ENCODE measurements at places on chromosomes 5 and 9.

DNA sequence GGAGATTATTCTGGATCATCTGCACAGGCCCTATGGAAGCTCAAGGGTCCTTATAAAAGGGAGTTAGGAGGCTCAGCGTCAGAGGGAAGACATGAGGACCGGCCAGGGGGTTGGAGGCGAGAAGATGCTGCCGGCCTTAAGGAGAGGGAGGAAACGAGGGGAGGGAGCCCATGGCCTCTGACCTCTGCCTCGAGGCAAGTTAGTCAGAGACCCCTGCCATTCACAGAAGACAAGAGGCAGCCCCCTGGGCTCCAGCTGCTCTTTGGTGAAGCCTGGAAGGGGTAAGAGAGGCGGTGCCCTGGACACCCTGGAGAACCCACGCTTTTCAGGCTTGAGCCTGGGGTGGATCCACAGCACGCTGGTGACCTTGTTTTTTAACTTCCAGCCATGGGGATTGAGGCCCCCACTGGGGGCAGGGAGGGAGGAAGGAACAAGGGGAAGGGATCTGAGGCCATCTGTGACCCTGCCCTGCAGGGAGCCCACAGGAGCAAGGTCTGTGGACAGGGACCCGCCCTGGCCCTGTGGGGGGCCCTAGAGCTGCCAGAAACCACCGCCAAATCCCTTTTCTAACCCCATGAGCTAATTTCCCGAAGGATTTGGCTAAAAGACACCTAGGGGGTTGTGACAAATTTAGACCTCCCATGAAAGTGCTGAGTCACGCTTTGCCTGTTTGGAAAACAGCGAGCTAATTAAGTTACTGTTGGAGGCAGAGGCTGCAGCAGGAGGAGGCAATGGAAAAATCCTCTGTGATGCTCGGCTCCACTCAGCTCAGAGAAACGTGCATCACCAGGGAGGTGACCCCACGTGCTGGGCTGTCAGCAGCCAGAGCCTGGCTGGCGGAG lies 49.7 kb downstream of the OLFM1 start:
- DNase-seq = peak; percentile 77

DNA sequence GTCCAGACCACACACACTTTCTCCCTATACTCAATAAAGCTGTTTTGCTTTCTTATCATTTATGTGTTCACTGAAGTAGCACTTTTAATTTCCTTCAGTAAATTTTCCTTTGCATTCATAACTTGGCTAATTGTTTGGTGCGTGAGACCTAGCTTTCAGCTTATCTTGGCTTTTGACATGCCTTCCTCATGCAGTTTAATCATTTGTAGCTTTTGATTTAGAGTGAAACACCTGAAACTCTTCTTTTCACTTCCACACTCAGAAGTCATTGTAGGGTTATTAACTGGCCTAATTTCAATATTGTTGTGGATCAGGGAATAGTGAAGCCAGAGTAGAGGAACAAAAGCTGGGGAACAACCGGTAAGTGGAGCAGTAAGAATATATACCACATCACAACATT lies 114.7 kb downstream of the ST8SIA4 start:
- DNase-seq = no peak

DNA sequence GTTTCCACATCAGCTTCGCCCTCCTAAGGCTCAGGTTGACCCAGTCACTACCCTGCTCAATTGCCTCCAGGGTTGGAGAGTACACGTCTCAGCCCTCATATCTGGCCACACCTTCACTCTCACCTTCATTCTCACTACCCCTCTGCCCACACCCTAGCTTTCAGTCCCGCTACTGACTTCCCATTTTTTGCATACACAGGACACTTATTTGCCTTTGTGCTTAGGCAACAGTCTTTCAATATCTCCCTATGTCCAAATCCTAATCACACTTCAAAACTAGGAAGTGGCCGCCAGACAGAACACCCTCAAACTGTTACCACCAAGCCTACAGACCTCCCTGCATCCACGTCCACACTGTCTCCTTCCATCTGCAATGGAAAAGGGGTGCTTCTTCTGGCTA lies 10.9 kb downstream of the MCTP1 start:
- DNase-seq = no peak

DNA sequence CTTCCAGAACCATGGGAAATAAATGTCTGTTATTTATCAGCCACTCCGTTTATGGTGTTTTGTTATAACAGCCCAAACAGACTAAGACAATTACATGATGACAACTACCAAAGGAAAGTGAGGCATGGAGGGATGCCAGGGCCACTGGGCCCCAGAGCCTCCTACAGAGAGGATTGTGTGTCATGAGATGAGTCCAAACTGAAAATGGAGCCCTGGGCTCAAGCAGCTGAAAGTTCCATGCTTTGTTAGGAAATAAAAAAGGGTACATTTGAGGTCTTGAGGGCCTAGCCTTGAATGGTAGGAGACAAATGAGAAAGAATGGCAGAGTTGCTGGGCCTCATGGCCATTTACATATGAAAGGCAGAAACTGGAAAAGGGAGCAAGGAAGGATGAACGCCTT lies 586.5 kb downstream of the CETN3 start:
- no peak for DNase-seq

DNA sequence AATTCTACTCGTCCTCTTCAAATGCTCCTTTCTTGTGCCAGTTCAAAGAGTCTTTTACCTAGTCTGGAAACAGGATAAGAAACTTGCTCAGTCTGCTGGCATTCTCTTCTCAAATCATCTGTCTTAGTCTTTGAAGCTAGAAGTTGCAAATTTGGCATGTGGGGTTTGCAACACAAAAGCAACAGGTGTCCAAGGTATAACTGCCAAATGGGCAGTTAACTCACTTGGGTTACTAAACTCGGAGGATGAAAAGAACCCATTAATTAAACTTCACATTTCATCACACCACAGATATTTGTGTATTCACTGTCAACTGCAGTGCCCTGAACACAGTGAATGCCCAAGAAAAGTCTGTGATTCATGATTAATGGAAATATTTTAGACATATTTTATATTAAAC lies 108.0 kb upstream of the TARS1 start:
- DNase-seq = no peak

- no peak for DNase-seq
Measured at GRCh38 chr5:16857635-16858034, 78.5 kb downstream of the MYO10 start.

GRCh38 chr5:60594715-60595477 lies 105.1 kb downstream of the DEPDC1B start:
- no peak for DNase-seq

DNA sequence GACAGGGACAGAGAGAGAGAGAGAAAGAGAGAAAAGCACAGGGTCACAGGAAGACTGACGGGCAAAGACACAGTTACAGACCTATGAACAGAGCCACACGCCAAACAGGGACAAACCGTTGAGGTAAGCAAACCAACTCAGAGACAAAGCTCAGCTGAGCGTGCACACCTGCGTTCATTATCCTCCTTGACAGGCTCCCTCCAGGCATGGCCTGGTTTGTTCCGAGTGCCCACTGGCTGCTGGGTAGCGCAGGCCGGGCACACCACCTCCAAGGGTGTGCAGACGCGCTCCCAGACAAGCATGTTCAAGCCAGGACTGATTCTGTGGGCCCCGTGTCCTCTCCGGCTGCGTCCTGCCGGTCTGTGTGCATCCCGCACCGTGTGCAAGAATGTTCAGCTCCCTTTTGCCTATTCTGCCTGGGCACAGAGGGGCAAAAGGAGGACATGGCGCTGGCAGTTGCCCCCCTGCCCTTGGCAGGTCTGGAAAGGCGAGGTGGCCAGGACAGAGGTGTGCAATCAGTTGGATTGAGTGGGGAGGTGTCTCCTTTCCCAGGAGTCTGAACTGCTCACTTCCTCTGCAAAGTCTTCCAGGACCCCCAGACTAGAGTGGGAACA lies 467 bp upstream of the SMIM32 start:
- DNase-seq = no peak

GRCh38 chr9:129838707-129839259 lies 3.5 kb downstream of the USP20 start:
- no peak for DNase-seq

DNA sequence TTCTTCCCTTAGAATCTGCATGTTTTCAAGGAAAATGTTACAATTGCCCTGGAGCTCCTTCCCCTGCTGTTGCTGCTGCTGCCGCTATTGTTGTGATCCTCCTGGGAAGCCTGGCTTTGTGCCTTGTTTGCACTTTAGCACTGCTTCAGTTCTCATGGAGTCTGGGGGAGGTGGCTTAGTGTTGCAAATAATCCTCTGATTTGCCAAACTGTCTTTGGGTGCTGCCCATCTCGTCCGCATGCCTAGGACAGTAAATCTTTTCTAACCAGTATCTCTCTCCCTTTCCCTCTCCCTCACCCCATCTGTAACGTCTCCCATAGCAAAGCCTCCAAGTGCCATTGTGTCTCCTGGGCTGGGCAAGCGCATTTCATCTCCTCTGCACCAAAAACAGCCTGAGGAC lies 30.3 kb downstream of the FAM240B start:
- DNase-seq = peak; percentile 53

DNA sequence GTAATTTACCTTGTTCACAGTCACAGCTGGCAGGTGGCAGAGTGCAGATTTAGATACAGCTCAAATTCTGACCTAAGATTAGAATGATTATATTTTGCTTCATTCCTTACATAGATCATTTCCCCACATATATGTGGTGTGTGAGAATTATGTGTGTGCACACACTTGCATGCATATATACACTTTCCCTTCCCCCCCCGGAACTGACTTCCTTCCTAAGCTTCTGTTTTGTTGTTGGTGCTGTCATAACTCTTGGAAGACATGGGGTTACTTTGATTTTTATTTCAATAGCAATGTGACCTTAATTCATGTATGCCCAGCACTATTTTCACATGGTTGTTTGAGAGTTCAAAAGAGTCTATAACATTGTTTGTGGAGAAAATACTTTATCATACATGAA lies 112.8 kb downstream of the CMYA5 start:
- DNase-seq = no peak

DNA sequence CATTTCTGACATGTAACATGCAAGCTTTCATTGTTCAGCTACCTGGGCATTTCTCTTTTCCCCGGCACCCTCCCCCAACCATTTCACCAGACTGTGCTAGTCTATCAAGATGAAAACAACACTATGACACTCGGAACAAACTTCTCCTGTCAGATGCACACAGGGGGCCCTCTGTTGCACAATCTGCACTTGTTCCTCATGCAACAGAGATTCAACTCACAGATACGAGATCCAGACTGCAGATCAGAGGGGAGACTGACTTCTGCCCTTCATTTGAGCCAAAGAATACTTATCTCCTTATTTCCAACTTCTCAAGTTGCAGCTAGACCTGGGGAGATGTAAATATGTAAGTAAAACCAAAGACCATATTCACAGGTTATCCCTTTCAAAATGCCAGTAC lies 15.7 kb upstream of the FST start:
- no peak for DNase-seq

DNA sequence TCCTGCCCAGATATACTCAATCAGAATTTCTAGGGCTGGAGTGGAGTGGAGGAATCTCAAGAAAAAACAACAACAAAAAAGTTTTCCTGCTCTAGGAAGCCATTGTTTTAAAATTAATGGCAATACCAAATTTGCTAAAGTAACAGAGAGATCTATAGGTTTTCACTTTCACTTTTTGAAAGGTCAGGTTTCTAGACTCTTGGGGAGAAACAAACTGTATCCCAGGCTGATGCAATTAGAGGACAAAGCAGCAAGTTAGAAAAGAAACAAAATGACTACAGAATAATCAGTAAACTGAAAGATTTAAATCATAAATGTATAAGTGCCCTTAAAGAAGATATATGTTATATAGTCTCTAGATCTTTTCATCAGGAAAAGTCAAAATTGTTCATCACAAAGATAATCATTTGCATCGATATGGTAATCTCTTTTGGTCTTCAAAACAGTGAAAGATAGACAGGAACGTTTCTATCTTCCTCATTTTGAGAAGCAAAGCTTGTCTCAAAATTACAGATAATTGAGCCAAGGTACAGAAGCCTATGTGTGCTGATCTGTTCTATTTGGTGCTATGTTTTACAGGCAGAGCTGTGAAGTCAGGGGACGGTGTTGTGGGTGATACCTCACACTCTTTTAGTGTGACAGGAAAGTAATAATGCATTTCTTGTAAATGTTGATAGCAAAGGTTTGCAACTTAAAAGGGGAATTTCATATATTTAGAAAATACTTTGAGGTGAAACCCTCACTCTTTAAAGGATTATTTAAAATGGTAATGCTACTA lies 1746.6 kb upstream of the C9orf72 start:
- DNase-seq = no peak

DNA sequence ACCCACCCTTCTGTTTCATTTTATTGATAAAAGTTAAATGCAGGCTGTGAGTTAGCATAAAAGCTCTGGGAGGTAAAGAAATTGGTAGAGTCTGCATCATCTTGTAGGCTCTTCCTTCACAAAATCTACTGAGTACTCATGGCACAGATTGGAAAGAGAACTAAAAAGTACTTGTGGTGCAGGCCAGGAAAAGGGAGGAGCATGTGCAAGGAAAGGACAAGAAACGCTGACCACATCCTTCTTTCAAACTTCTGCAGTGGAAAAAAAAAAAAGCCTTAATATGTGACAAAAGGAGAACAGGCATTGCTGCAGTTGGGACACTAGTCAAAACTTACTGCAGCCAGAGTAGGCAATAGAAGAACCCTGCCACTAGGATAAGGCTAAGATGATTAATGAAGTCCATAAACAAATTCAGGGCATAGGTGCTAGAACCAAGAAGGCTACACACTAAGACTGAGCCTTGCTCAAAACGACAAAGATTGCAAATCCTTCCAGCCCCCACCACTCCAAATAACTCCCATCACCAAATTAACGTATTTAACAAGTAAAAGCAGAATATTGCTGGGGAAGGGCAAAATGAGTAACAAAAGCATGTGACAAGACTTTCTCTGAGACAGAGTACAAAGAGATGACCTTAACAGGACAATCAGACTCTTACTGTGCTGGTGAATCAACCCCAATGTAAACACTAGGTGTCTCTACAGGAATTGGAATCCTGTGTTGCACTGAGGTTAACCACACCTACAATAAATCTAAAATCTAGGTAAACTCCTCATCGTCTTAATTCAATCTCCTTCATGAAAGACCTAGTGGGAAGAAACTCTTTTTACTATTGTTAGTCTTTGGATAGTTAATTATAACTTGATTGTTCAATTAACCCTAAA lies 1024.8 kb downstream of the TLE1 start:
- no peak for DNase-seq

DNA sequence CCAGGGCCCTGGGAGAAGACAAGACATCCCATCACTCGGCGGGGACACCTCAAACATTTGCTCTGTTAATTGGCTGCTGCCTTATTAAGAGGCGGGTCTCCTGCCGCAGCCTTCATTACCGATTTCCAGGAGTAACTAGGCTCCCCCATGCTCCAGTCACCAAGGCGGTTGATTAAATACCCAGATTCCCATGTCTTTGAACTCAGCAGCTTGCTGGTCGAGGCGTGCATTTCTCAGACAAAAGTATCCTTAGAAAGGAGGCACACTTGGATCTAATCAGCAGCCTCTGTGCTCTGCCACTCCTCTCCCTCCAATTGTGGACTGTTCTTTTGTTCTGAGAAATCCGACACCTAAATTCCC lies 228.8 kb downstream of the FSTL4 start:
- no peak for DNase-seq

- no peak for DNase-seq
Measured at GRCh38 chr5:67483453-67484030, 286.9 kb upstream of the CD180 start.

Data from dorsolateral prefrontal cortex (tissue), 122 donors.